ENCODE measurements at places on chromosomes 16 and 17.

DNA sequence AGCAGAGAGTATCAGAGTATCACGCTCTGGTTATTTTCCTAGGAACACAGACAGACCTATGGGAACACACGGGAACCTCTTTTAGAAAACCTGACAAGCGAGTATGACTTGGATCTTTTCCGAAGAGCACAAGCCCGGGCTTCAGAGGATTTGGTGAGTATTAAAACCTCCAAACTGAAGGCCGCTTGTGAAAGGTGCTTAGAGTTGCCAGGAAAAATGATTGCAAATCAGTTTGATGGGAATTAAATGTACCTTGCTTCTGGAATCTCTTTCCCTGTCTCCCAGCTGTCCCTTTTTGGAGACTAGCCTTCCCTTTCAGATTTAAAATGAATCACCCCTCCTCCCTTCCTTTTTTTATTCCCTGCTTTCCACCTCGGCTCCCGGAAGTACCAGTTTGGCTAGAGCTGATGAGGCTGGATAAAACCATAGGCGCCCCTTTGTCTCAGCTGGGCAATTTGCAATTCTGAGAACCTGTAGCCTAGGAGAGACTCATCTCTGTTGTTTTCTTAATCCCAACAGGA lies 27.3 kb downstream of the KAT7 start:
- no peak for DNase-seq

DNA sequence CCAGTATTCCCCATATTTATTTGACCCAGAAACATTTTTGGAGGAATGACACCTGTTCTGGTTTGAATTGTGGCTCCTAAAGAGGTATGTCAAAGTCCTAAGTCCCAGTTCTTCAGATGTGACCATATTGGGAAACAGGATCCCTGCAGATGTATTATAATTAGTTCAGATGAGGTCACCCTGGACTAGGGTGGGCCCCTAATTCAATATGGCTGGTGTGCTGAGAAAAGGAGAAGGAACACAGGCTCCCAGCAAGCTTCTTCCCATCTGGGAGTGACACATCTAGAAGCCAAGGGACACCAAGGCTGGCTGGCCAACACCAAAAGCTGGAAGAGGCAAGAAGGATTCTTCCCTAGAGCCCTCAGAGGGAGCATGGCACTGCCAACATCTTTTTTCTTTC lies 3.8 kb upstream of the GCSH start:
- no peak for DNase-seq

DNA sequence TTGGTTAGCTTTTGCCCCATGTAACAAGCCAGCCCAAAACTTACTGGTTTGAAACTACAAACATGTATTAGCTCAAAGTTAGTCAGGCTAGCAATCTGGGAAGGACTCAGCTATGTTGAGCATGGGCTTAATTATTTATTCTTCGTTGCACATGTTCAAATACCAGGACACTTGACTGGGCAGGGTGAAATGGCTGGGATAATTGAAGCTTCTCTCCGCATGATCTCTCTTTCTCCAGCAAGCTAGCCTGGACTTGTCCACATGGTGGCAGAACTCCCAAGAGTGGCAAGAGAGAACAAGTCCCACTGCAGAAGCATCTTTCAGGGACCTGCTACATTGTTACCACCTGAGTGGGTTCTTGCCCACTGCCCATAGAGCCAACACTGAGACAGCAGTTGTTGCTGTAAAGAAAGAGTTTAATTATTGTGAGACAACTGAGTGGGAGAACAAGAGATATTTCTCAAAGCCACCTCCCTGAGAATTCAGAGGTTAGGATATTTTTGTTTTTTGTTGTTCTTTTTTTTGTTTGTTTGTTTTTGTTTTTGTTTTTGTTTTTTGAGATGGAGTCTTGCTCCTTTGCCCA lies 16.8 kb upstream of the ATF7IP2 start:
- DNase-seq, result no peak

DNA sequence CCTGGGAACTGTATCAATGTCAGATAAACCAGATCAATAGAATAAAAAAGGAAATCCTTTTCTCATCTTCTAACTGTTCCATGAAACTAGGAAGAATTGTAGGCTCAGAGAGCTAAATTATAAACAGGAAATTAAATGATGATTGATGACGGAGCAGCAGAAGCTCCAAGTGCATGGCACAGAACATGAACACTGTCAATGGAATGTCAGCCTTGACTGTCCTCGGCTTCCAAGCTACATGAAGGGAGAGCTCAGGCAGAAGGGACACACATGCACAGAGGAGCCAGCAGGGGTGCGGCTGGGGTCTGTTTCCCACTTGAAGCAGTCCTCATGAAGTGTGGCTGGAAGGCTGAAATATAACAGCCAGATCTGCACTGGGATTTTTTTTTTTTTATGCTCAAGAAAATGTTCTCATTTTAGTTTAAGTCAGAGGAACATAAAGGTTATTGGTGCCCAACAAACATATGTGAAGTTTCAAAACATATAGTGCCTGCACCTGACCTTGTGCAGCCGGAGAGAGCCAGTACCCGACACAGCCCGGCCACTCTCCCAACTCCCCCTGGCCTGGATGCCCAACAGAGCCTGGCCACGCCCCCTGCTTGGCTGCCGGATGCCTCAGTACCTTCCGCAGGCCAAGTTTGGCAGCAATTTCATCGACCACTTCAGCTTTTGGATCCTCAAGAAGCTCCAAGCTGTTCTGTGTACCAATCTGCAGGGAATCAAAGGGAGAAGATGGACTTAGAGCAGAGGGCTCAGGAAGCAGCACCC lies 37.0 kb downstream of the NPLOC4 start:
- no peak for DNase-seq

- no peak for DNase-seq
These were observed 5.1 kb downstream of the SNN start for GRCh38 chr16:11673091-11674000.
